ENCODE measurements at places on chromosomes 7 and 10.

- DNase-seq: no peak
Observed at GRCh38 chr7:118664498-118664897, 440.0 kb downstream of the ANKRD7 start.

DNA sequence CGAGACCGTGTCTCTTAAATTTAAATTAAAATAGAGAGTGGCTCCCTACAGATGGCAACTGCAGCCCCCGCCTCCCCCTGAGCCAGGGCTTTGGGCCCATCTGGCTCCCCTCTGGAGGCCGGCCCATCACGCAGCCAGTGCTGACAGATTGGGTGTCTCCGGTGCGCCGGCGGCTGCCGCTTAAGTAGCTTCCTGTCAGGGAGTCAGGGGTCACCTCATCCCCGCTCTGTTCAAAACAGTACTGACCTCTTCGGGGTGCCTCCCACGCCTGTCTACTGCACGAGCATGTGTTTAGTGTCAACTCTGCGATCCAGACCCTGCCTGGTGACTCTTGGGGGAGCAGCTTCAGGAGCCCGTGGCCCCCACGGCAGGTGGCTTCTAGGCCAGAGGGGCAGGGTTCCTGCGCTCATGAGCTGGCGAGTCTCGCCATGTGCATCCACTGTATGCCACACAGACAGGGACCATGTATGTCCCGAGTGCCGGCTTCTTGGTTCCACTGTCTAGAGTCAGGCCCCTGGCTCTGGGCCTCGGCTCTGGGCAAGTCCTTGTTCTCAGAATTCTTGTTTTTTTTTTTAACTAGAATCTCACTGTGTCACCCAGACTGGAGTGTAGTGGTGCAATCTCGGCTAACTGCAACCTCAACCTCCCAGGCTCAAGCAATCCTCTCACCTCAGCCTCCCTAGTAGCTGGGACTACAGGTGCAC, 36.1 kb downstream of the KCTD7 start:
- no peak for DNase-seq

GRCh38 chr10:78802431-78802830, 266.3 kb upstream of the ZMIZ1 start:
- DNase-seq: no peak

GRCh38 chr10:98621630-98622029, 174.9 kb upstream of the HPS1 start:
- DNase-seq: no peak

DNA sequence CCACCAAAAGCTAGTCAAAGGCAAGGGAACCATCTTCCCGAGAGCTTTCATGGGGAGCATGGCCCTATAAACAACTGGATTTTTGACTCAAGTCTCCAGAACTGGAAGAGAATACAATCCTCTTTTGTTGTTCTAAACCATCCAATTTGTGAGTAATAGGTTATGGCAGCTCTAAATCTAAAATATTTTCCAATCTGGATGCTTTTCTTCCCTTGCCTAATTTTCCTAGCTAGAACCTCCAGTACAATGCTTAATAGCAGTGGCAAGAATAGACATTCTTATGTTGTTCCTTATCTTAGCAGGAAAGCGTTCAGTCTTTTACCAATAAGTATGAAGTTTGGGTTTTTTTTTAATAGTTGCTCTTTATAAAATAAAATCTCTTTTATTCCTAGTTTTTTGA, 66.7 kb downstream of the AKR1E2 start:
- no peak for DNase-seq

DNA sequence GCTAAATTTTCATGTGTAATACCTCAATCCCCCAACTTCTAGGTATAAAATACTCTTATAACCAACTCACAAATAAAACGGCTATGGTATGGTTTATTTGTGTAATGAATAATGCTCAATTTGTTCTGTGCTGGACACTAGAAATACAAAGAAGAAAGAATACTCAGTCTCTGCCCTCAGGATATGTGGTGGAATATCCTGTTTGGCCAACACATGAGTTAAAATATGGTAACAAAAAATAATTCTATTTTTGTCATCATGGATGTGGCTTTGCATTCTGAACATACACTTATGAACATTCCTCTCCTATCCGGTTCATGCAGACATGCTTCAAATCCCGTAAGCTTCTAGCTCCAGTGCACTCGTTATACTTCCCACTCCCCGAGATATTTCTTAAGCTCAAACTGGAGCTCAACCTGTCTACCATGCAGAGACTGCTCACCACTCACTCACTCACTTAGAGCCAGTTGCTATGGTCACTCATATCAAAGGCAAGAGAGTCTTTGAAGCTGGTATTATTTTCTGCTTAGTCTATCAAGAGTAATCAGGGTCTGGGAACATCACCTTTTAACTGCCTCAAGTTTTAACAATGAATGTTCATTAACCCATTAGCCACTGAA, 53.8 kb upstream of the SLC16A12 start:
- DNase-seq: no peak

GRCh38 chr7:48424731-48425130, 253.5 kb downstream of the ABCA13 start:
- DNase-seq: no peak

DNA sequence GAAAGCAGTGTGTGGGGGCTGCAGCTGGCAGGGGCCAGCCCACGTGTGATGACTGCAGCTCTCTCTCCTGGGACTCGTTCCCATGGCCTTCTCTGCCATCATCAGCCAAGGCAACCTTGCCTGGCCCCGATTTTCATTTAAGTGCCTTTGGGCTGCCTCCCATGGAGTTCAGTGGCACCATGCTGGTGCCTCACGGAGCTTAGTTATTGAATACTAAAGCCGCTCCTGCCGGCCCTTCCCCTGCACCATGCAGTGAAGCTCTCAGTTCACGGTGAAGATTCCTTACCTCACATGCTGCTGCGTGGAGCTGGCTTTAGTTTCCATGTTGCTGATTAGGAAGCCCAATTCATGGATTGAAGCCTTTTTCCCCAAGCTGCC, 141.5 kb upstream of the EEPD1 start:
- DNase-seq: no peak

DNA sequence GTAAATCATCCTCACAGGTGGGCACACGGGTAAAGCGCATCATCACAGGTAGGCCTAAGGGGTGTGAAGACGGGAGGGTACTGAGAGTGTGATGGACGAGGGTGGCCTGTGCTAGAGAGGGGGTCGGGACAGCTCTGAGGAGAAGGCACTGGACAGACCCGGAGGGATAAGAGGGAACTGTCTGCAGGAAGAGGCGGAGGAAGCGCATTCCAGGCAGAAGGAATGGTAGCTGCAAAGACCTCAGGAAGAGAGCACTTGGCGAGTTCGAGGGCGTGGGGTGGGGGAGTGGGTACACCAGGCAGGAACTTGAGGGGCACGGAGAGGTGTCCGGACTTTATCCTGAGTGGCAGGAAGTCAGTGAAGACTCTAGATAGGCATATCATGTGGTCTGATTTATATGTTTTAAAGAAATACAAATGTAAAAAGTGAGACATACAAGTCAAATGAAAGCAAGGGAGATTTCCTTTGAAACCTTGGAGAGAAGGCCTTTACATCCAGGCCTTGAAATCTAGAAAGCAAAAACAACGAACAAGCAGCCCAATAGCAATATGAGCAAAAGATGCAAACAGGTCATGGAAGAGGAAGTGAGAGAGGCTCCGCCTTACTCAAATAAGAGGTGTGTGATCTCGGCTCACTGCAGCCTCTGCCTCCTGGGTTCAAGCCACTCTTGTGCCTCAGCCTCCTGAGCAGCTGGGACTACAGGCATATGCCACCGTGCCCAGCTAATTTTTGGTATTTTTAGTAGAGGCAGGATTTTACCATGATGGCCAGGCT, 3.6 kb downstream of the LHPP start:
- no peak for DNase-seq

DNA sequence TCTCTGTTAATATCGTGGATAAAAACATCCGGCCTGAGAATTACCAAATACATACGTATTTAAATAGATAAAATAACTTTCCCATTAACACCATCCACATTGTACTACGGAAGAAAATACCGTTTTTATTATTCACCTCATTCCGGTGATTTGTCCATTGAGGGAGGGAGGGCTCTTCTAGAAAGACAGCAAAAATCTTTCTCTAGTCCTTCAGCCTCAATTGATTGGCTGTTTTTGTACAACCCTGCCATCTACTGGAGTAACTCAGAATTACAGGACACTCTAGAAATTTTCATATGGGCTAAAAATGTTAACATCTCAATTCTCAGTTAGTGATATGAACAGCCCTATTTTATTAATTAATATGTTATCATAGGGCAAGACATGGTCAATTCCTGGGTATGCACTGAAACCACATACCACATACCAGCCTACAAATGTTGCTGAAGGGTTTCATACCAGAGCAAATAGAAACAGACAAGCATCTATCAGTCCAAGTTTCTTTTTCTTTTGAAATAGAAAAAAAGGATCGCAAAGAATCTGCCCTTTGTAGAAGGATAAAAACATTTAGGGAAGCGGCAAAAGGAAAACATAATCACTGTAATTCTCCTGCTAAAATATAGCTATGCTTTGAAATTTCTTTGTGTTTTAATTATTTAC, 55.8 kb upstream of the CDCA7L start:
- no peak for DNase-seq

DNA sequence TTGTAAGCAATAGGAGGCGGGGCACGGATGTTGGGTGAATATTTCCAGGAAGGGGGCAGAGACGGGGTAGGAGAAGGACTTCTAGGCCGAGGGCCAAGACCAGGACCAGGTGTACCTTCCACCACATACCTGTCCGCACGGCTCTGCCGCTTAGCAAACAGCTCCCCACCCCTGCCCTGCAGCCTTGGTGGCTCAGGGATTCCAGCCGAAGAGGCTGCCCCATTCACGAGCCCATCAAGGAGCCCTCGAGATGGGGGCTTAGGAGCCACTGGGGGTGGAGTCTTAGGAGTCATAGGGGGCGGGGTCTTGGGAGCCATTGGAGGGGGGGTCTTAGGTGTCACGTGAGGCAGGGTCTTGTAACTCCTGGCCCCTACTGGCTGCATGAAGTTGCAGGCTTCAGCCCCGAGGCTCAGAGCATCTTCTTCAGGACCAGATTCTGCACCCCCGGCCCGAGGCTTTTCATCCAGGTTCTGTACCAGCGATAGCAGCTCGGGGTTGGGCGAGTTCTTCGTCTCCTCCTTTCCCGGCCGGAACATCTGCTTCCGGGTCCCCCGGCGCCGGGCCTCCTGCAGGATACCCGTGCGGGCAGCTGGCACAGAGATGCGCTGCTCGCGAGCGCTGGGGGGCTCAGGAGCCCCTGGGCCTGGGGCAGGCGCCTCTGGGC, 6.1 kb upstream of the MYOZ1 start:
- DNase-seq: no peak

- no peak for DNase-seq
Observed at GRCh38 chr10:125163803-125164202, 3.4 kb upstream of the CTBP2 start.

- DNase-seq: no peak
Observed at GRCh38 chr7:39333701-39334100, 232.5 kb upstream of the YAE1 start.

DNA sequence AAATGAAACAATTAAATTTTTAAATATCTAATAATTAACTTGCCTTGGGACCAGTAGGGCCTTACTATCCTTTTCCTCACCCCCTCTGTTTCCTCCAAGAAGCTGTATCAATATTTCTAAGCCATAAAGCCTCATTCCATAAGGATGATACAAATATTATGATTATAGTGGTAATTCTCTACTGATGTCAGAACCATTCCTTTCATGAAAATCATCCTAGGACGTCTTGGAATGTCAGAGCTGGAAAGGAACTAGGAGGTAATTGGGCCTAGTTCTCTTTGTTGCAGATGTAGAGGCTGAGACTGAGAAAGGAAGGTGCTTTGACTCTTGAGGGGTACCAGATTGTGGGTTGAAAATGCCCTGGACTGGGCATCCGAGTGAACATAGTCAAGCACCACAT, 766.7 kb upstream of the GHITM start:
- DNase-seq: no peak

GRCh38 chr10:62723375-62723774, 81.1 kb upstream of the ADO start:
- DNase-seq: no peak

- no peak for DNase-seq
Observed at GRCh38 chr7:69531050-69531449, 67.2 kb upstream of the AUTS2 start.

DNA sequence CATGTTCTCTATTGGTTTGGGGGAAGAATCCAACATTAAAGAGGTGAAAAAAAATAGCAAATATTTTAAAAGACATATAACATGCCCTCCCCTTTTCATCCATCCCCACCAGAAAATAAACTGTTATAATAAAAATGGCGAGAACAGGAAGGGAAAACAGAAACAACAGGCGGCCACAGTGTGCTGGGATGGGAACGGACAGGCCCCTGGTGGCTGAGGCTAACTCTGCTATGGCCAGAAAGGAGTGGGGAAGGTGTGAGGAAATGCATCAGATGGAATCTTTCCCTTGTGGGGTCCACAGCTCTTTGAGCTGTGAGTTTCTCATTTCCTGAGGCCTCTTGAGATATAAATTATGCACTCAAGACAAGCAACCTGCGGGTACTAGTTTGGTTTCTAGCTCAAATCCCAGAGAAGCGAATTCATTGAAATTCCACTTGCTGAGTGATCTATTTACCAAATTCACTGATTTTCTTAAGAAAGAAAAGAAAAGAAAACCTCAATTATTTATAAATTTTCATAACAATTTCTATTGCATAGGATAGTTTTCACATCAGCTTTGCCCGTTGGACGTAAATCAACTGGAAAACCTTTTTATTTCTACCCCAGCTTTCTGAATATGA, 139.5 kb downstream of the BMPER start:
- DNase-seq: no peak

GRCh38 chr7:141697211-141697871, 4.6 kb downstream of the DENND11 start:
- no peak for DNase-seq

DNA sequence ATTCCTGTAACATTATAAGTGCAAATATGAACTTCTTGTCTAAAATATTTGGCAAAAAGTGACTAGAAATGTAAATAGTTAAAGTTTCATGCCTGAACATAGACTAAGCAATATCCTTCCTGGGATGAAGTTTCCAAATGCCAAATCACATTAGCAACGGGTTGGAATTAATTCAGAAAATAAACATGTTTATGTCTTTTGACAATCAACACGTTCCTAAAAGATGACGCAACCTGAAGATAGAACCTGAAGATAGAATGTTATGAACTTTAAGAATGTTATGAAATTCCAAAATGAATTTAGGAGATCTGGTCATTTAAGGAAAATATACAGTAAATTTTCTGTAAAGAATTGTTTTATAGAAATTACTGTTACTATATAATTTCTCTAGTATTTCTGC, 9.2 kb downstream of the LAMB4 start:
- no peak for DNase-seq

DNA sequence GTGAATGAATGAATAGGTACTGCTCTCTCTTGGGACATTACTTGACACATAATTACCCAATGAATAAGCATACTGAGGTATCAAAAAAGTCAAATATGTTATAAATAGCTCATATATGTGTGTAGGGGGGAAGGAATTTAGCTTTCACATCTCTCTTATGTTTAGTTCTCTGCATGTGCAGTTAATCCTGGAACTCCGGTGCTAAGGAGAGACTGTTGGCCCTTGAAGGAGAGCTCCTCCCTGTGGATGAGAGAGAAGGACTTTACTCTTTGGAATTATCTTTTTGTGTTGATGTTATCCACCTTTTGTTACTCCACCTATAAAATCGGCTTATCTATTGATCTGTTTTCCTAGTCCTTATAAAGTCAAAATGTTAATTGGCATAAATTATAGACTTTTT, 1.2 kb downstream of the CFTR start:
- DNase-seq: no peak

- no peak for DNase-seq
Observed at GRCh38 chr7:151062399-151063211, 3.2 kb downstream of the SLC4A2 start.

GRCh38 chr7:145718129-145718528, 398.5 kb upstream of the CNTNAP2 start:
- no peak for DNase-seq
